Activated T-helper 1 cell treated with anti-CD3 and anti-CD28 coated beads, Interleukin-2, amount 50 U/mL, for 16 hours (primary cell): ENCODE measurements at places on chromosomes 13 and 19.

GRCh38 chr19:4425537-4425936 lies 23.1 kb downstream of the CHAF1A start:
- no peak for DNase-seq

- no peak for DNase-seq
Observed at GRCh38 chr13:24178847-24179485, 18.4 kb downstream of the SPATA13 start.

DNA sequence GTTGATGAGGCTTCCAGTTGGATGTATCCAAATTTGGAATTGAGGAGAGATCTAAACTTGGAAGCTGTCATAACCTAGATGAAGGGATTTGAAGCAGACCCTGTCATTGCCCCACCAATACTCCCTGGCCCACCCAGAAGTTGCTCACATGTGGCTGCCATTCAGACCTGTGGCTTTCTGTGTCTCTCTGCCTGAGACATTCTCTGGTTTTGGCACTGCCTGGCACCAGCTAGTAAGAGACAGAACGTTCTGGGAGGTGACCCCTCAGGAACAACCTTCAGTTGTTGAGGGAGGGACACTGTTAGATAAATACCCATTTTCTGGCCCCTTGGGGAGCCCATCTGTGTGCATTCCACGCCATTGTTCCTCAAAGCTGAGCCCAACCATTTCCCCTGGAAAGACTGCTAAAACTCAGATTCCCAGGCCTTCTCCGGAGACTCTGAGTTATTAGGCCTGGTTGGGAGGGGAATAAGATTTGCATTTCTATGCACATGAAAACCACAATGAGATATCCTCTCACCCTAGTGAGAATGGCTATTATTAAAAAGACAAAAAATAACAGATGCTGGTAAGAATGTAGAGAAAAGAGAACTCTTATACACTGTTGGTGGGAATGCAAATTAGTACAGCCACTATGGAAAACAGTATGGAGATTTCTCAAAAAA lies 290.4 kb downstream of the TSHZ3 start:
- no peak for DNase-seq

DNA sequence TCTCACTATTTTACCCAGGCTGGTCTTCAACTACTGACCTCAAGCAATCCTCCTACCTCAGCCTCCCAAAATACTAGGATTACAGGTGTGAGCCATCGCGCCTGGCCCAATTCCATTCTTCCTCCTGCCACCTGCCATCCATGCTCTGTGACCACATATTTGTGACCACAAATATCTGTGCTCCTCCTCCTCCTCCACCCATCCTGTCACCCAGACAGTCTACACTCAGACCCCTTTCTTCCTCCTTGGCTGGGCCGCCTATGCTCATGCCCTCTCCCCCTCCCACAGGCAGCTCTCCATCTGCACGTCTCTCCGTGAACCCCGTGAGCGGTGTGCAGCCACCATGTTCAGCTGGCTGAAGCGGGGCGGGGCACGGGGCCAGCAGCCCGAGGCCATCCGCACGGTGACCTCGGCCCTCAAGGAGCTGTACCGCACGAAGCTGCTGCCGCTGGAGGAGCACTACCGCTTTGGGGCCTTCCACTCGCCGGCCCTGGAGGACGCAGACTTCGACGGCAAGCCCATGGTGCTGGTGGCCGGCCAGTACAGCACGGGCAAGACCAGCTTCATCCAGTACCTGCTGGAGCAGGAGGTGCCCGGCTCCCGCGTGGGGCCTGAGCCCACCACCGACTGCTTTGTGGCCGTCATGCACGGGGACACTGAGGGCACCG lies 3.2 kb downstream of the EHD2 start:
- DNase-seq, result no peak

GRCh38 chr13:33362986-33363727 lies 77.6 kb upstream of the STARD13 start:
- DNase-seq, result no peak

DNA sequence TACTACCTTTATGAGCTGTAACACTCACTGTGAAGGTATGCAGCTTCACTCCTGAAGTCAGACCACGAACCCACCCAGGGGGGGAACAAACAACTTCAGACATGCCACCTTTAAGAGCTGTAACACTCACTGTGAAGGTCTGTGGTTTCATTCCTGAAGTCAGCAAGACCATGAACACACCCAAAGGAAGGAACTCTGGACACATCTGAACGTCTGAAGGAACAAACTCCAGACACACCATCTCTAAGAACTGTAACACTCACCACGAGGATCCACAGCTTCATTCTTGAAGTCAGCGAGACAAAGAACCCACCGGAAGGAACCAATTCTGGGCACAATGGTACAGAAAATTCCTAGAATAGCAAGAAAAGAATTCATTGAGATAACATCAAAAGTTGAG lies 1796.5 kb upstream of the MIR17HG start:
- no peak for DNase-seq
